Right cardiac atrium (tissue), 5 donors: ENCODE measurements at places on chromosomes 13 and 19. TPM values are rescaled to one million over a fixed set of nuclear protein-coding genes. Genes with fewer than 3 reads are reported as not detected.

Gene CCDC97
- polyA plus RNA-seq = 12.2 TPM

Gene GJA3
- 5.7 TPM for polyA plus RNA-seq

Gene IGFL1
- not detected for polyA plus RNA-seq

Gene AP1M2
- polyA plus RNA-seq = 0.09 TPM

Gene ZNF90
- polyA plus RNA-seq = 0.91 TPM

Gene SHISA7
- 0.05 TPM for polyA plus RNA-seq

Gene TNFRSF19
- 15.6 TPM for polyA plus RNA-seq

Gene ZNF100
- polyA plus RNA-seq = 1.7 TPM

Gene RUBCNL
- 0.36 TPM for polyA plus RNA-seq

Gene PINLYP
- 9.8 TPM for polyA plus RNA-seq

Gene FOSB
- 57.8 TPM for polyA plus RNA-seq

Gene CGB5
- polyA plus RNA-seq = not detected

Gene SBSN
- not detected for polyA plus RNA-seq

Gene GPC5
- 1.6 TPM for polyA plus RNA-seq

Gene USP12
- 5.4 TPM for polyA plus RNA-seq

Gene NLRP5
- polyA plus RNA-seq = not detected

Gene RASL11A
- polyA plus RNA-seq = 15.2 TPM

Gene DPF1
- 0.09 TPM for polyA plus RNA-seq

Gene ZNF813
- 0.86 TPM for polyA plus RNA-seq

Gene ALG5
- 21.3 TPM for polyA plus RNA-seq

Gene LATS2
- 10.5 TPM for polyA plus RNA-seq

Gene ZNF776
- 8.7 TPM for polyA plus RNA-seq

Gene DAND5
- polyA plus RNA-seq = 7.0 TPM

Gene IFNL1
- polyA plus RNA-seq = not detected

Gene CRB3
- 0.11 TPM for polyA plus RNA-seq

Gene PCDH8
- polyA plus RNA-seq = not detected

Gene MYH14
- polyA plus RNA-seq = 73.6 TPM

Gene SKA3
- polyA plus RNA-seq = 0.07 TPM

Gene CCDC70
- polyA plus RNA-seq = 0.07 TPM

Gene FFAR2
- 0.11 TPM for polyA plus RNA-seq

Gene KIR3DL1
- polyA plus RNA-seq = 0.05 TPM

Gene ICAM1
- polyA plus RNA-seq = 9.8 TPM

Gene TMEM161A
- 19.5 TPM for polyA plus RNA-seq

Gene BCAM
- polyA plus RNA-seq = 107 TPM

Gene KIR2DL1
- polyA plus RNA-seq = 0.11 TPM

Gene PLPPR3
- polyA plus RNA-seq = 0.05 TPM

Gene HIPK4
- polyA plus RNA-seq = 0.05 TPM

Gene ZNF728
- 1.2 TPM for polyA plus RNA-seq

Gene ZNF560
- not detected for polyA plus RNA-seq

Gene LGALS7B
- 0.70 TPM for polyA plus RNA-seq

Gene LRRC63
- not detected for polyA plus RNA-seq

Gene TRIM28
- 98.7 TPM for polyA plus RNA-seq

Gene RPL13A
- polyA plus RNA-seq = 1,392 TPM
